Activated CD4-positive, CD25-positive, alpha-beta regulatory T cell treated with anti-CD3 and anti-CD28 coated beads, Interleukin-2, amount 50 U/mL, for 72 hours (primary cell): ENCODE measurements at places on chromosomes 4 and X.

DNA sequence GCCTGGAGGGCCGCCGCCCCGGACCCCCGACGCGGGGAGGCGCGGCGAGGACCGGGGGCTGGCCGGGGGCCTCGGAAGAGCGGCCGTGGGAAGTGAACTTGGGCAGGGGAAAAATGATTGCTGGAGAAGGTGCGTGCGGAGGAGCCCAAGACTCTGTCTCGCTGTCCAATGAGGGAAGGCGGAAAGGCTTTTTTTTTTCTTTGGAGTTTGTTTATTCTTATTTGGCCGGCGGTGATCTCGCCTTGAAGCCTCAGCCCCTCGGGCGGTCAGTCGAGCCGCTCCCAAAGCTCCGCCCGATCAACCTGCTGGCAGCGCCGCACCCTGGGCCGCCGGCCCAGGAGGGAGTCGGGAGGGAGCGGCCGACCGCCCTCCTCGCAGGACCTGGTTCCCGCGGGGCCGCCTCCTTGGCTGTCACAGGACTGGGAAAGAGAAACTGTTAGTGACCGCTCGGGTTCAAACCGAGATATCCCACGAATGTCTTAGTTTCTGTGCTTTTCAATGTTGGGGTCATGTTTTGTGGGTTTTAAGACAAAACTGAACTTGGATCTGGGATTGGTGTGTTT, 2.5 kb downstream of the CPEB2 start:
- DNase-seq: peak; percentile 53

- DNase-seq: no peak
Measured at GRCh38 chrX:124282580-124282979, 49.9 kb upstream of the TEX13D start.

DNA sequence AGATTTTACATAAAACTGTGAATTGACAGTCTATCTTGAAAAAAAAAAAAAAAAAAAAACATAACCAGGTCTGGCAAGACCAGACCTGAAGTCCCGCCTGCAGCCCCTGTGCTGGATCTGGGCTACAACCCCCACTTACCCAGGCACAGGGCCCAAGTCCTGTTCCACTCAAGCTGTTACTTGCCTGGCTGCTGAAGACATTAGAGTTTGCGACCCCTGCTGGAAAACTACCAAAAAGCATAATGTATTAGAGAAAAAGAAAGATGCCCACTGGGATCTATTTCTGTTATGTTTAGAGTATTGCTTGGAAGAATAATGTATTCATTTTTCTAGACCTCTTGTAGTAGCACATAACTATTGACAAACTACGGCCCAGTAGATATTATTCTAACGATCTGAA, 4.7 kb downstream of the HS3ST1 start:
- DNase-seq: no peak

- no peak for DNase-seq
Measured at GRCh38 chr4:3408793-3409330, 32.9 kb upstream of the HGFAC start.

DNA sequence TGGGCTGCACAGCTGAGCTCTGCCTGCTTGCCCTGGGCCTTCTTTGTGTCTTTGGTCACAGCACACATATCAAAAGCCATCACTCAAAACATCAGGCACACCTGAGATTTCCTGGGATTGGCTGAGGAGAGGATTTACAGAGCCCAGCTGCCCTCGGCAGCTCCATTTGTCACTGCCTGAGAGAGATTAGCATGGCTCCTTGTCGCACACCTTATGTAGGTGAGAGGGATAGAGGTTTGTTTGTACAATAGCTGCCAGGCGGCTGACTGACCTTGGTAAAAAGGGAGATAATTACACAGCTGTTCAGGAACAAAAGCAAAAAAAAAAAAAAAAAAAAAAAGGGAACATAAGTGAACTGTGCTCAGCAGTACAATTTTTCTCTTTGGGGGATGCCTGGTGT, 63.2 kb downstream of the MGST2 start:
- no peak for DNase-seq

DNA sequence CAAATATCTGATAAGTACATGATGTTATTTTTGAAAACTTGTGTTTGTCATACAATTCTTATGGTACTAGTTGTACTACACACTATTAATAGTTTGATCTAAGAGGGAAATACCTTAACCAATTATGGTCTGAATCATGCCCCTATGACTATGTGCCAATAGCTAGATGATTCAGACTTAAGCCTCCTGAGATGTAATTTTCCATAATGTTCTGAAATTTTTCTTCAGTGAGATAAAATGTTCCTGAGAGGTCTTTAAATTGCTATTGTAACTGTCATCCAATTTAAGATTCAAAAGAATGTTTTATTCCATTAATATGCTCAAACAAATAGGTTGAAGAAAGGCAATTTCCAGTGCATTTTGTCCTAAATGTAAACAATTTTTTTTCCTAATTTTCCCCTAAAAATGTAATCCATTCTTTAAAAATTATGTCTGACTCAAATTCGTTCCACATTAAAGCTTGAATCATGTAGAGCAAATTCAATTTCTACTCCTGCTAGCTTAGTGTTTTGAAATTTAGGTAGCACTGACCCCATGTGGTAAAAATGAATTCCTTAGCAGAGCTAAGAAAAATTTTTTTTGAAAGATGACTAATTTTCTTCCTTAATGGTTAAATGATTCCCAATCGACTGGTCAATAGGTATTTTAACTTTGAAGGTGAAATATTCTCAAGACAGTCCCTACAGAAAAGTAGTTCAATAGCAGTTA, 49.1 kb downstream of the APOOL start:
- no peak for DNase-seq

DNA sequence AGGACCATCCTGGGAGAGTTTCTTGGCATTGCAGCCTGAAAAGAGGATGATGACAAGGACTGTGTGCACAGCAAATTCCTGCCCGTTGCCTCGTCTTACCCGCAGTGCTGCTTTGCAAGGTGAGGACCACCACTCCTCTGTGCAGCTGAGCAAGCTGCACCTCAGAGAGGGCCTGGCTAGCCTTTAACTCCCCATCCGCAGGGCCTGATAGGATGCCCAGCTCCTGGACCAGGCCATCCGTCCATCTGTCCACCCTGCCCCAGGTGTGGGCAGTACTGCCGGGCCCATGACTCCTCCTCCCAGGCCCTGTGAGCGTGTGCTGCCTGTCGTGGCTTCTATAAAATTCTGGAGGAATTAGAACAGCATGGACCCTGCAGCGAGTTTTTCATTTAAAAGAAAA, 43.9 kb upstream of the PPP2R2C start:
- DNase-seq: no peak

DNA sequence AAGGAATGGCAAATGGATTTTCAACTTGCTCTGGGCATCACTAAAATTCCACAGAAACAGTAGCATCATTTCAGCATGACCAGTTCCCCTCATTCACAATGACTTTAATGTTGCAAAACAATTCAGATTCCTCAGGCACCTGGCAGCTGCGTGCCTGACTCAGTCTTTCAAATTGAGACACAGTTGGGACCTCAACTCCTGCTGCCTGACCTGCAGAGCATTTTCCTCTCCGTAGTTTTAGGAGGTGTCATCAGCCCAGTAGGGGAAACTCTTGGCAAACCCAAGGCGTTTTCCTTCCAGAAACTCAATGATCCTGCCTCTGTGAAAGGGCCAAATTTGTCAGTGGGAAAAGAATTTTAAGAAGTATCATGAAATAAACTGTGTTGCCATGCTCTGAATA, 388.9 kb downstream of the SPRY1 start:
- DNase-seq: no peak

DNA sequence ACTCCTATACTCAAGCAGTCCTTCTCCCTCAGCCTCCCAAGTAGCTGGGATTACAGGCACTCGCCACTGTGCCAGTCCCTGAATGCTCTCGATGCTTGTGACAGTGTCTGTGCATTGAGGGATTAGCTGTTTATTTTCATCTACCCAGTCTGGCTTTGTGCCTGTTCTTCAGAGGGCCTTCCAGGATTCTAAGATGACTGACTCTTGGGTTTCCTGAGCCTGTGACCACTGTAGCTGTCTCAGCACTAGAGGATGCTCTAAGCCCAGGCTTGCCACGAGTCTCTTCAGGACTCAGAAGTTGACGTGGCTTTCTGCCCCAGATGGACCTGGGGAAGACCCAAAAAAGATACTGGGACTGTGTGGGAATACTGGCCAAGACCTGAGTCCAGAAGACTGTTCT, 201.4 kb downstream of the ARHGAP10 start:
- DNase-seq: no peak

GRCh38 chr4:124066595-124066994, 645.9 kb downstream of the ANKRD50 start:
- no peak for DNase-seq

- DNase-seq: no peak
Measured at GRCh38 chr4:31086756-31087330, 366.7 kb downstream of the PCDH7 start.

DNA sequence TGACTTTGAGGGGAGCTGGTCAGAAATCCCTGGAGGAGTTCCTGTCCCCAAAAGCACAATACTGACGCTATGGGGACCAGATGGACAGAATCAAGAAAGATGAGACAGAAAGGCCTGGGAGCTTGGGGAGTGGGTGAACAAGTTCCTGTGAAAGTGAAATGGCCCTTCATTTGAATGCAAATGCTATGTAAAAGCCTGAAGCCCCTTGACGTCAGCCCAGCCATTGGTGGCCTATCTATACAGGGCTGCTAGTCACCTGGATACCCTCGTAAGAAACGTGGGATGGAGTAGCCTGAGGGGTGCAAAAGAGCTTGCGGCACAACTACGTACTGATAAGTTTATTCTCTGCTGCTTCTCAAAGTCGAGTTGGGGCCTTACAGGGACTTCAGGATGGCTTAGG, at the start of gene CDX4:
Gene CDX4 (plus strand): TSS at position 223 of the 400 bp plus-strand sequence. CDS start 201 bp downstream, outside the sequence.
- no peak for DNase-seq

GRCh38 chr4:6343939-6344408, 74.3 kb downstream of the WFS1 start:
- no peak for DNase-seq

DNA sequence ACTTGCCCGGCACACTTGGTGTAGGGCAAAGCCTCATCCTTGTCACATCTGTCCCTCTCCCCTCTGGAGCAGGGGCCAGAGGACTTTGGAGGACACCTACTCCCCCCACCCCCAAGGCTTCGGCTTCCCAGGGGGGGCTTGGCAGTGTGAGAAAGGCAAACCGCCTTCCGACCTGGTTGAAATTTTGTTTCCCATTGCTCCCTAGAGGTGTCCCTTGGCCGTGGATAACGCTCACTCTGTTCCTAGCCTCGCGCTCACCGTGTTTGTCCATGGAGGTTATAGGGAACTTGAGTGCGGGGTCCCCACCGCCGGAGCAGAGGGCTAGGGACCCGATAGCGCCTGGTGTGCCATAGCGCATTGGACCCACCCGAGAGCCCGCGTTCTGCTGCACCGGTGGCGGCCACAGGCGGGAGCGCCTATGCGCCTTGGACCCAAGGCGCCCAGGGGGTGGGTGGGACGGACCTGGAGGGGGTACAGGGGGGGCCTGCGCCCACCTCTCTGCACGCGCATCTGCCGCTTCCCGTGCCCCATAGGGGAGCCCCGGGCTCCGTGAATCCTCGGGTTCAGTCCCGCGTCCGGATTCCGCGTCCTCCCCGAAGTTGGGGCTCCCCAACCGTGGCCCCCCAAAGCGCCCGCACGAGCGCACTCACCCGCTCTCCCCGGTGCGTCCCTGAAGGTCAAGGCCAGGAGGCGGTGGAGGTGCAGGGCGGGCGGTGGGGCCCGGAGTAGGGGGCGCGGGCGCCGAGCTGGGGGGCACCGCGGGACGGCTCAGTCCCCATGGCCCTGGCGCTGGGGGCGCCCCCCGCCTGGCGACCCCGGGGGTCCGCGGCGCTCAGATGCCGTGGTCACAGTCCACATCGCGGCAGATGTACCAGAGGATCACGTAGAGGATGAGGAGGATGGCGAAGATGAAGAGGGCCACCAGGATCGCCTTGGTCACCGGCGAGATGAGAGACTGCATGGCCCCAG, 82.7 kb upstream of the DHRSX start:
- no peak for DNase-seq

GRCh38 chr4:26030260-26030667, 116.2 kb downstream of the SMIM20 start:
- no peak for DNase-seq

- DNase-seq: no peak
Measured at GRCh38 chrX:39835776-39836175, 262.0 kb downstream of the BCOR start.

DNA sequence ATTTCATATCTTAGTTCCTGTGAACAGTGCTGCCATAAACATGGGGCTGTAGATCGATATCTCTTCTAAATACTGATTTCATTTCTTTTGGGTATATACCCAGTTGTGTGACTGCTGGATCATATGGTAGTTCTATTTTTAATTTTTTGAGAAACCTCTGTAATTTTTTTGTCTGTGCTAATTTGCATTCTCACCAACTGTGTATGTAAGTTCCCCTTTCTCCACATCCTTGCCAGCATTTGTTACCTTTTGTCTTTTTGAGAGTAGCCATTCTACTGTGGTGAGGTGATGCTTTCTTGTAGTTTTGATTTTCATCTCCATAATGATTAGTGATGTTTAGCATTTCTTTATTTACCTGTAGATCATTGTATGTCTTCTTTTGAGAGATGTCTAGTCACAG, 2086.5 kb upstream of the TENM3 start:
- DNase-seq: no peak

DNA sequence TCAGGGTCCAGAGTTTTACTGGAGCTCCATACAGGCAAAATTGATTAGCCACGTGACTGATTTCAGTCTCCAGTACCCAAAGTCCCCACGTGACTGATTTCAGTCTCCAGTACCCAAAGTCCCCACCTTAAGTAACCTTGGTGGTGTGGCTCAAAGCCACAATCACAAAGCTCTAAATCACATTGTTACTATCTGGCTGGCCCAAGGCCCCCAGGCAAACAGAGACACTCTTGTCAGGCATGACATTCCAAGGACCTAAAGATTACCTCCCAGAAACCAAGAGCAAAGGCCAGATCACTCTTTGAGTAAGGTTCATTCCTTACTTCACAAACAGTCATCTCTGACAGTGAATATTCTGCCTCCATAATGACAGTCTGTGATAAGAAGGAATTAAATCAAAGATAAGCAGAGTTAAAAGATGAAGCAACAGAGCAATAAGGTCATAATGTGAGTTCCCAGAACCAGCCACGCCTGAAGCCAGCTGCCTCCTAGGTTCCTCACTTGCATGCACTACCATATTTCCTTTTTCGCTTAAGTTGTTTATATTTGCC, 78.5 kb downstream of the ANXA3 start:
- no peak for DNase-seq

- no peak for DNase-seq
Measured at GRCh38 chrX:9864011-9864410, 77.8 kb downstream of the SHROOM2 start.

DNA sequence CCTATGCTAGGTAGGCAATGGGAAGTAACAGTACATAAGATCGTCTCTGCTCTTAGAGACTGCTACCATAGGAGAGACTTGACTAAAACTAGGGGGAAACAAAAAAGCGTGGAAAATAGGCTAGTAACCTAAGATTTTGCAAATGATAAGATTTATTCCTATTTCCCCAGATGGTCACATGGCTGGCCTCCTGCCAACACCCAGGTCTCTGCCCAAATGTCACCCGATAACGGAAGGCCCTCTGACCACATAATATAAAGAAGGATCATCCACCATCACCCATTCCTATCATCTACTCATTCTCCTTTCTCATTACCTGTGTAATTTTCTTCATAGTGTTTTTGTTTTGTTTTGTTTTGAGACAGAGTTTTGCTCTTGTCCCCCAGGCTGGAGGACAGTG, 4.7 kb downstream of the LAMP2 start:
- no peak for DNase-seq
